ENCODE measurements at places on chromosomes 6 and 20. TPM values are rescaled to one million over a fixed set of nuclear protein-coding genes. Genes with fewer than 3 reads are reported as not detected.
A peak's percentile ranks its signal among the peaks of the same experiment; 100 is the strongest.

The FGD2 gene
- total RNA-seq: 7.0 TPM

- no peak for DNase-seq
Measured at GRCh38 chr20:51404297-51405060, 138.0 kb downstream of the NFATC2 start.

GRCh38 chr6:134720353-134721059 lies 229.4 kb downstream of the ALDH8A1 start:
- no peak for DNase-seq

DNA sequence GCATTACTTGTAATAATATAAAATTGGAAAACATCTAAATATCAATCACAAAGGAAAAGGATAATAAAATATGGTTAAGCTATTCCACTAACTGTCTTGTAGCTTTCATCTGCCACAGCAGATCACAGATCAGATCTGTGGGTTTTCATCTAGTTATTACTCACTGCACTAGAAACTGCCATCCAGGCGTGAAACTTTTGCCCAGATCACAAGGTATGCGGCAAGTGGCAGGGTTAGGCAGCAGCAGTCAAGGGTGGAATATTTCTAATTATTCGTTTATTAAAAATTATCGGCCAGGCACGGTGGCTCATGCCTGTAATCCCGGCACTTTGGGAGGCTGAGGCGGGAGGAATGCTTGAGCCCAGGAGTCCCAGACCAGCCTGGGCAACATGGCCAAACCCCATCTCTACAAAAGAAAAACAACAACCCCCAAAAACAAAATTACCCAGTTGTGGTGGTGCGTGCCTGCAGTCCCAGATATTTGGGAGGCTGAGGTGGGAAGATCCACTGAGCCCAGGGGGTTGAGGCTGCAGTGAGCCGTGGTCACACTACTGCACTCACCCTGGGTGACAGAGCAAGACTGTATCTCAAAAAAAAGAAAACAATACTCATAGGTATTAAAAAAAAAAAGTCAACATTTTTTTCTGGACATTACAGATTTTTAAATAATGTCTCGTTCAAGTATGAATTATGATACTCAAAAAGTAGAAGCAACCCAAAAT lies 32.1 kb downstream of the BEND3 start:
- DNase-seq: no peak

DNA sequence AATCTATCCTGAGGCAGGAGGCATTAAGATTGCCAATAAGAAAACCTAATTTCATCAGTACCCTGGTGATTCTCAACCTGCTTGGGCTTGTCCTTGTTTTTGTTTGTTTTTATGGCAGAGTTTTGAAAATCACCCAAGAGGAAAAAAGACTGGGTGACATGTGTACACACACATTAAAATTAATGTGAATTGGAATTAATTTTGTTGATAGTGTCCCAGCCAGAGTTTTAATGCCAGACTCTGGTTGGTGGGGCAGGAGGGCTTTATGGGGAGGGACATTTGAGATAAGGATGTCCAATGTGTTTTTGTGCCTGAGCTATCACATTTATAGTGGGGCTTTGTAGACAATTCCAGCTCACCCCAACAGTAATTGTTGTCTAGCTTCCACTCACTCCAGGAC lies 184.6 kb downstream of the ID4 start:
- DNase-seq: no peak

The NSFL1C gene
- 63.9 TPM for total RNA-seq

The APOM gene
- total RNA-seq: 7.5 TPM

The CRIP3 gene
- total RNA-seq: 33.4 TPM

The MICAL1 gene
- 61.9 TPM for total RNA-seq

The LKAAEAR1 gene
- total RNA-seq: 89.9 TPM

- peak; percentile 28 for DNase-seq
Measured at GRCh38 chr6:47438481-47439347, 38.9 kb upstream of the CD2AP start.
